Glutamatergic neuron (in vitro differentiated cells): ENCODE measurements at places on chromosomes 3 and 15. TPM values are rescaled to one million over a fixed set of nuclear protein-coding genes. Genes with fewer than 3 reads are reported as not detected.

GRCh38 chr15:68487087-68487843, 55.3 kb upstream of the ITGA11 start:
- H3K36me3 ChIP-seq, result peaks cover 4% of the 10 kb centered on the region
- peaks cover 4% of the 10 kb centered on the region for H3K4me1 ChIP-seq
- H3K27me3 ChIP-seq, result peaks cover 3% of the 10 kb centered on the region
- DNase-seq, result no peak
- no peak overlapping the region for H3K27ac ChIP-seq

- no peak for DNase-seq
- no peaks in the 10 kb centered on the region for H3K27me3 ChIP-seq
- H3K36me3 ChIP-seq, result no peaks in the 10 kb centered on the region
- H3K4me3 ChIP-seq, result no peak overlapping the region
- no peak overlapping the region for H3K27ac ChIP-seq
These were observed 35.7 kb upstream of the GSK3B start for GRCh38 chr3:120129718-120130513.

DNA sequence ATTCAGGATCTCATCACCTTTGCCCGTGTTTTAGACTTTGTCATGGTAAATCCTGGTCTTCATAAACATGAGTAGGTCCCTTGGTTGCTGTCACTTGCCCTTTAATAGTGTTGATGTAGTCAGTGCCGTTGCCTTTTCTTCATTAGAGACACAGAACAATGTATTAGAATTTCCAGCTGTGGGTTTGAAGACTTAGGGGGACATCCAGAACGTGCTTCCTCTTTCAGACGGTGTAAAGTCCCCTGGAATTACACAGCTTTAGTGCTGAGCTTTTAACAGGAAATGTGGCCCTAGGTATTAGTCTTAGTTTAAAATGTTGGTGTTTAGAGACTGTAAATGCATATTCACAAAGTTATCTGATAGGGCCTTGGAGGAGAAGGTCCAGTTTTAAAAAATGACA, 8.8 kb upstream of the LRCH3 start:
- H3K27ac ChIP-seq, result no peak overlapping the region
- no peaks in the 10 kb centered on the region for H3K36me3 ChIP-seq
- H3K27me3 ChIP-seq, result peaks cover 5% of the 10 kb centered on the region
- no peak for DNase-seq
- H3K4me1 ChIP-seq, result no peaks in the 10 kb centered on the region

The MGLL gene
- total RNA-seq, result 10.3 TPM

The IDH3A gene
- 40.2 TPM for total RNA-seq

- no peak overlapping the region for H3K27ac ChIP-seq
- H3K4me1 ChIP-seq, result no peaks in the 10 kb centered on the region
- DNase-seq, result no peak
- no peak overlapping the region for H3K4me3 ChIP-seq
These were observed 28.7 kb downstream of the CFAP100 start for GRCh38 chr3:126423191-126424038.

The TM2D3 gene
- 58.6 TPM for total RNA-seq

- H3K4me1 ChIP-seq, result no peaks in the 10 kb centered on the region
- no peak overlapping the region for H3K4me3 ChIP-seq
- H3K27ac ChIP-seq, result no peak overlapping the region
- H3K36me3 ChIP-seq, result no peaks in the 10 kb centered on the region
These were observed 85.7 kb downstream of the SOX2 start for GRCh38 chr3:181797431-181797830.

DNA sequence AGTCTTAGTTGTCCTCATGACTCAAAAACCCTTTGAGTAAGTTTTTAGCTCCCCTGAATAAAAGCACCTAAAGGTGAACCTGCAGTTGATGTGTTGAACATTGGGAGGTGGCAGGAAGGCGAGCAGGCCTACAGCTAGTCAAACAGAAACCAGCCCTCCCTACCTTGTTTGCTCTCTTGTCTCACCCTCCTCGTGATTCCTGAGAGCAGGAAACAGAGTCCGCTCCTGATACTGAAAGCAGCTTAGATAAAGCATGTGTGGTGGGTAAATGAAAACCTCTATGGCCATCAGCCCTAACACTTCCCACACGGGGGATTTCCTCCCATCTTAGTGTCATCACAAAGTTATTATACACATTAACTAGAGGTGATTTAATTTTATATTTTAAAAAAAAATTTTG, 21.8 kb upstream of the CLDN18 start:
- no peak overlapping the region for H3K4me3 ChIP-seq
- H3K36me3 ChIP-seq, result no peaks in the 10 kb centered on the region
- H3K4me1 ChIP-seq, result no peaks in the 10 kb centered on the region
- H3K27me3 ChIP-seq, result no peaks in the 10 kb centered on the region
- no peak for DNase-seq
- no peak overlapping the region for H3K27ac ChIP-seq

DNA sequence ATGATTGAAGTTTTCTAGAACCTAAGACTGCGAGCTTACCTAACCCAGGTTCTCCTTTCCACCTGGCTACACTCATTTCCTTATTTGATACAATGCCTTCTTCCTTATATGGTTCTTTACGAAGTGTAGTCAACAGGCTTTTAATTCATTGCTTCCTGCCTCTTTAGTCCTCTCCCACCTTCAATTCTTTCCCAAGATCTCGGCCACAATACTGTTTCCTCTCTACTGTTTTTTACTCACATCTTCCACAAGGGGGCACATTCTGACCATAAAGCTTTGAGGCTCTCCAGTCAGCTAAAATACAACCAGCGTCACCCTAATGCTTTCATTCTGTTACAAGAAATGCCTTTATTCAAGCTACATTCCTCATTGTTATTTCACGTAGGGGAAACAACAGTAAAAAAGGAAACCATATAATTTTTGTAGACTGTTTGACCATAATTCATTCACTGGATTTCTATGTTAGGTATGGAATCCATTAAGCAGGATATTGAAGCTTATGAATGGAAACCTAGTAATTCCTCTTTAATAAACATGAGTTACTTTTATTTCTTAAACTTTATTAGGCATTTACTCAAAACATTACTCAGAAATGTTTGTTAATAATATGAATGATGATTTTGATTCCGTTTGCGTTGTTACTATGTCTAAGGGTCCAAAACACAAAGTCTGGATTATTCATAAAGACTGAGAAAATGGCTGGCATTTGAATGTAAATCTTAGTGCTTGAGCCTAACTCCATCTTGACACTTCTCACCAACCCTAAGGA, 29.5 kb upstream of the VEPH1 start:
- H3K36me3 ChIP-seq, result peaks cover 7% of the 10 kb centered on the region
- no peak overlapping the region for H3K27ac ChIP-seq
- H3K4me3 ChIP-seq, result no peak overlapping the region
- peaks cover 5% of the 10 kb centered on the region for H3K4me1 ChIP-seq
- H3K27me3 ChIP-seq, result peaks cover 2% of the 10 kb centered on the region

DNA sequence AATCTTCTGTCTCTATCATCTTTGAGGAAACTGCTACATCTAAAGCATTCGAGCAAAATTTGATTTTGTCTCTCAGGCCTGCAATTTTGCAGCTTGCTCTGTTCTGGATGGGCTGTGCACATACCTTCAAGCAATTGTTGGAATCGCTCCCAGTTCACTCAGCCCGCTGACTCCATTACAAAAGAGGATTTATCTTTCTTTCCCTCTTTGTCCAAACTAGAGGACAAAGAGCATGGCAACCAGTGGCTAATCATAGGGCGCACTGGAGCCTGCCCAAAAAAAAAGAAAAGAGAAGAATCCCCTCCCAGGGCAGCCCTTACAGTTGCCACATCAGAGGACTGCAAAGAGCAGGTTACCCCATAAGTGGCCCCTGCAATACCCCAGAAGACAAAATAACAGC, 49.0 kb upstream of the DUT start:
- no peak overlapping the region for H3K27ac ChIP-seq
- peaks cover 10% of the 10 kb centered on the region for H3K4me1 ChIP-seq
- no peak for DNase-seq
- H3K36me3 ChIP-seq, result no peaks in the 10 kb centered on the region
- H3K27me3 ChIP-seq, result no peaks in the 10 kb centered on the region
